Gastrocnemius medialis (tissue), 4 donors: ENCODE measurements at places on chromosomes 5 and 9.

- no peak for DNase-seq
Observed at GRCh38 chr9:136185596-136186366, 19.1 kb downstream of the LHX3 start.

DNA sequence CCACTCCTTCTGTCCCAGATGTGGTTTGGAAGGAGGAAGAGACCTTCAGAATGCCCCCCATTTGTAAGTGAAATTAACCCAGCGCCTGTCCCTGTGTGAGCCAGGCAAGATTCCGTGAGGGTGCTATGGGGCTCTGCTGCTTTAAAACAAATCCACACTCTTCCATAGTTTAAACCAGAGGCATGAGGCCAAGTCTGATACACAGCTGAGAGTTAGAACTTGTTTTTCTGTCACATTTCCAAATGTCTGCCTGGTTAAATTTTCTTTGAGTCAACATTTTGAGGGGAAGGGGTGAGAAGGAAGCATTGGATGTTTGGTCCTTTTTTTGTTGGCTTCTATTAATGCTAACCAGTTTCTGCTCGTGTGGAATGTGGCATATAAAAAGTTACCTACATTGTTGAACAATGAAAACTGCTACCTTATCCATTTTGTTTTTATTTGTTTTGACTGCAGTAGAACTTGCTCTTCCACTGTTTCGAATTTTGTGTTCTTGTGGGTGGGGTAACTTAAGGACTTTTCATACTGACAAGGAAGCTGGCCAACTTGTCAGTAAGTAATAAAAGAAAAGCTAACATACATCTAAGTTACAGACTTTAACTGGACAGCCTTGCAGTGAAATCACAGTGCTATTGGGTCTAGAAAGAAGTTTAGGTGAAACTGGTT is 12.9 kb downstream of the RGMB start:
- no peak for DNase-seq

GRCh38 chr5:12133520-12133919 is 229.3 kb upstream of the CTNND2 start:
- no peak for DNase-seq

DNA sequence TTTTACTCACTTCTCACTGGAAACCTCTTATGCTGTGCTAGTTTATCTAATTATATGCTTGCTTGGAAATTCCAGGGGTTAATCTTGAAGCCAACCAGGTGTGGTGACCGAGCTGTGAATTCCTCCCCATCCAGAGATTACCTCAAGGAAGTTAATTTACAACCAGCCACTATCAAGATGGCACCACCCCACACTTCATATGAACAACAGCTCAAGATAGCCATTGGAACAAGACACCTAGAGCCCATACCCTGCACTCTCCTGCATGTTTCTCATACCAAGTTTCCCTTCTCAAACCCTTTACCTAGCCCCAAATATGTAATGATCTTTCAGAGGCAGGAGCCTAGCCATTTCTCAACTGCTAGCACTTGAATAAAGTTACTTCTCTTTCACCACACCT is 2156.9 kb upstream of the C9orf72 start:
- no peak for DNase-seq

GRCh38 chr5:67234671-67235176 is 38.1 kb upstream of the CD180 start:
- DNase-seq = no peak

GRCh38 chr5:139551191-139551889 is 9.8 kb upstream of the UBE2D2 start:
- no peak for DNase-seq

GRCh38 chr5:152514827-152515397 is 109.8 kb upstream of the NMUR2 start:
- DNase-seq = no peak

DNA sequence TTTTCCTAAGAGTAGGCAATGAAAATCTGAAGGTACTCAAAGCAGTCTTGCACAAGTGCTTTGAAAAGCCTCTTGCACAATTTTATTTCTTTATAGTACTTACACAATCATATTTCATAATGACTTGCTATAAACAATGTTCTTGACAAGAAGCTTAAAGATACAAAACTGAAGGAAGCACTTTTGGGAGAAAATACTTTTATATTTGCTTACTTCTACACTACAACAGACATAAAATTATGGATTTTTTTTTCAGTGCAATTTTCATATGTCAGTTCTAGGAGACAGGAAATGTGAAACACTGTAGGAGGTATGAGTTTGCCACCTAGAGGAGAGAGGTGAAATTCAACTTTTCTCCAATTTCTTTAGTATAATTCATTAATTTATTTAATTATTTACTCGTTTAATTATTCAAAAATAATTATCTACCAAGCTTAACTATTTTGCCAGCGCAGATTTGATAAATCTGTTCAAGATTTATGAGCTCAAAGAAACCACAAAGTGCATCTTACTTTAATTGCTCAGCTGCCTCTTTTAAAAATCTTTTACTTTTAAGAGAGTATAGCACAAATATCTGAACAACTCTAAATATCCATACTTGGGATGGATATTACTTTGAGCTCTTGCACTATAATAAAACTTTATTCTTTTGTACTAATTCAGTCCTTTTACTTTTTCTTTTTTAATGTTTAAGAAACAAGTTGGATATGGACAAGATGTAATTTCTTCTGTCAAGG is 29.0 kb upstream of the CDKN2B start:
- no peak for DNase-seq

- no peak for DNase-seq
Observed at GRCh38 chr9:75431375-75431774, 343.1 kb downstream of the OSTF1 start.

DNA sequence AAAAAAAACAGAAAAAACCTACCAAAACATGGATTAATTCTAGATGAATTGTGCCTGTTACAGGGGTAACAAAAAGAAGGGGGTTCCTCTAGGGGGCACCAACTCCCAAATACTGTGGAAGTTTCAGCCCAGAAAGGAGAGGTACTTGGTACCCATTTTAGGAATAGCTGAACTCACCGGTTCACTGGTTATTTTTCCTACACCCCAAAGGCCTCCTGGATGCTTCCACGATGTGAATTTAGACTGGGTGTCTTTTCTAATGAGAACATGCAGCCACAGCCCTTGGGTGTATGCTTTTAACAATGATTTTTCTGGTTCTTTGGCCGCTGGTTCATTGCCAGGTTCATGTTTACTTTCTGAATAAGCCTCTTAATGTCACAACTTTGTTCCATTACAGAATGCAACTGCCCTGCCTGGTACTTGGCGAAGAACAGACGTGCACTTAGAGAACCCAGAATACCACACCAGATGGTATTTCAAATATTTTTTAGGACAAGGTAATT is 46.7 kb downstream of the GARNL3 start:
- peak; percentile 42 for DNase-seq

DNA sequence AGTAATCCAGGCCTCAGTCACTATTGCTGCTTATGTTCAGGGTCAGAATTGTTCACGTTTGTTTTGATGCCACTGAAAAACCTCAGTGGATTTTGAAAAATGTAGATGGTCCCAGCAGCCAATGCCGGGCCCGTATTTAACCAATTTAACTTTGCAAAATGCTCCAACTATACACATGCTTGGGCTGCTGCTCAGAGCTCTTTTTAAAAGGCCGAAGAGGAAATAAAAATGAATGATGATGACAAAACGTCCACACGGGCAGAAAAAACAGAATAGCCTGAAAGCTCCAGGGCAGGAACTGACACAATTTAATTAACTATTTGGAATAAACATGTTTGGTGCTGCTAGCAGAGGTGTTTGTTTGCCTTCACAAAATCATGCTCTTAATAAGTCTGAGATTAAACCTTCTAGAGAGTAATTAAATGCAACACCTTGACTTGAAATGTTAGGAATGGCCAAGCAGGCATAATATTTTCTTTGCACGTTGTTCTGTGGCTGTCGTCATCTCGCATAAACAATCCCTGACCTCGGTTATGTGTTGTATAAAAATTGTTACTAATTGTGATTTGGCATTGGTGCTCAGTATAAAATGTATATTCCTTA is 152.7 kb downstream of the SLIT3 start:
- DNase-seq = no peak

GRCh38 chr9:124475868-124476690 is 25.8 kb downstream of the ADGRD2 start:
- DNase-seq = no peak

GRCh38 chr9:5425006-5425628 is 12.6 kb downstream of the PLGRKT start:
- no peak for DNase-seq

GRCh38 chr9:19286634-19287188 is 56.2 kb downstream of the DENND4C start:
- DNase-seq = no peak

DNA sequence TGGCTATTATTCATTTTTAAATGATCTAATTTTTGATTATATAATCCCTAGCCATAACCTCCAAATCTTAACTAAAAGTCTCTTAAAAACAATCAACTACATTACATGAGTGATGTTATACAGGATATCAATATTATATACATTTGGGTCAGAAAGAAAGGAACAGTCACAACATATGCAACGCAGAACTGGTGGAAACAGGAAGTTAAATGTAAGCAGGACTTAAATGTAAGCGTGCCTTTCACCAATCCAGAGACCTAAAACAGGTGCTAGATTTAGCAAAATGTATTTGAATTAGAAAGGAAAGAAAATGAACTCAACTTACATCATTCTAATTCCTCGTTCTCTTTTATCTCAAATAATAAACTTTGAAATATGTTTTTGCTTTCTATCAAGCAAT is 738.5 kb downstream of the PTPRD start:
- DNase-seq = no peak

DNA sequence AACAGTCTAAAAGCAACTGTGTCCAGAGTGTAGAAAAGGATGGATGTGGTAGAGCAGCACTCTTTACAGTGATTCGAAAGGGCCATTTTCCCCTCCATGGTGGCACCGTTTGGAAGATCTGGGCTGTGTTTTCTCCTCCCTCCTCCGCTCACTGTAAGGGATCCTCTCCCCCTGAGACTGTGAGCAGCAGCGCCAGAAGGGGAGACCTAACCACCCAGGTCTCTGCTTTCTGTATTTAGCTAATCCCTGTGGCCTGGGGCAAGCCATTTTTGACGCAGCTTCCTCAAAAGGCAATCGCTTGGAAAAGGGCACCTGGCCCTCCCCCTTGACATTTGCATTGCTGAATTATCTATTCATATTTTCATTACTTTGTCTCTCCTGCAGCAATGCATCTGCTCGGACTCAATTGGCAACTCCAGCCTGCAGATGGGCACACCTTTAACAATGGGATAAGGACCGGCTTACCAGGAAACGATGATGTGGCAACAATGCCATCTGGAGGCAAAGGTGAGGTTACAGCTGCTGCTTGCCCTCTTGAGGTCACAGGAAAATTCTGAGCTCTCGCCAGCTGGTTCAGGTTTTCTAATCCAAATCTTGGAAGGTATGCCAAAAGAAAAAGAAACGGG is 244.3 kb upstream of the WWC1 start:
- DNase-seq = no peak

DNA sequence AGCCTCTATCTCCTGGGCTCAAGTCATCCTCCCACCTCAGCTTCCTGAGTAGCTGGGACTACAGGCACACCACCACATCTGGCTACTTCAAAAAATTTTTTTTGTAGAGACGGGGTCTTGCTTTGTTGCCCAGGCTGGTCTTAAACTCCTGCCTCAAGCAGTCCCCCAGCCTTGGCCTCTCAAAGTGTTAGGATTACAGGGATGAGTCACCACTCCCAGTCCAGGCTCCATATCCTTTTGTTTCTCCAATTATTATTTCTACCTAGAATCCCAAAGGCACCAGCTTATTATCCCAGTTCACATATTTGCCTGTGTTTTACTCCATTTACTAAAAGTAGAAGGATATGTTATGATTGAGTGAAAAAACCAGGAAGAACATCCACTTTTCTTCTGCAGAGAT is 84.9 kb downstream of the TEK start:
- no peak for DNase-seq

DNA sequence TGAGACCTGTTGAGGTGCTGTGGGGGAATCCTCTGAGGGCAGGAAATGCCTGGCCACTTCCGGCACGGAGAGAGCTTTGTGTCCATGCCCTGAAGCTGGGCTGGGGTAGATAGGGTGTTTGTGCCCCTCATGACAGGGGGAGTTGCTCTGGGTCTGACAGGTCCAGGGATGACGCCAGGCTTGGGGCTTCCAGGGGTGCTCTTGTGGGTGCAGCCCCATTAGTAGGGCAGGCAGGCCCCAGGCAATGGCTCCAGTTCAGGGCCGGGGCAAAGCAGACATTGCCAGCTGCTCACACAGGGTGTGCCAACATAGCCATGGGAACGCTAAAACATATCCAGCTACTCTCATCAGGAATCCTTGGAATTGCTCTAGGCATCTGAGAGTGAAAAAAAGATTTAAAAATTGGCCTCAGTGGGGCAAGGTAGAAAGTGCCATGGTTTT is 21.1 kb downstream of the PITX1 start:
- DNase-seq = no peak

- no peak for DNase-seq
Observed at GRCh38 chr9:38393128-38393796, 760 bp downstream of the ALDH1B1 start.

- no peak for DNase-seq
Observed at GRCh38 chr9:84807870-84808390, 138.4 kb downstream of the NTRK2 start.

DNA sequence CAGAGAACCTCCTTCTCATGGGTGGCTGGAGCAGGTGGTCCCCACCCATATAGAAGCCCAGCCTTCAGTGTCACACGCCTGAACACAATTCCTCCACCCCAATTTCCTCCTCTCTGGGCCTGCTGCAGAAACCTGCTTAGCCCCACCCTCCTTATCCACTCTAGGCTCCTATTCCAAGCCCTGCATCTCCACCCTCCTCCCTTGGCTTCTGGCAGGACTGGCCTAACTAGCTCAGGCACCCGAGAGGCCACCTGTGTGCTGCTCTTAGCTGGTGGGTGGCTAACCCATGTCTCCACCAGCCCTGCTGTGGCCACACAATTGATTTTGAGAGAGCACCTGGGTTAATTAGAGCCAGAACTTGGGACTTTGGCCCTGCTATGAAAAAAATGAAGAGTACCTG is 77.3 kb upstream of the ATP10B start:
- DNase-seq = no peak

GRCh38 chr5:73946919-73947602 is 321.1 kb downstream of the ARHGEF28 start:
- no peak for DNase-seq

GRCh38 chr5:30401479-30402058 is 791.9 kb upstream of the CDH6 start:
- no peak for DNase-seq

GRCh38 chr5:133882389-133882695 is 86.1 kb downstream of the C5orf15 start:
- no peak for DNase-seq

GRCh38 chr9:124553738-124554137 is 46.5 kb upstream of the NR5A1 start:
- DNase-seq = no peak

GRCh38 chr5:10674096-10674495 is 86.9 kb downstream of the DAP start:
- no peak for DNase-seq

- DNase-seq = no peak
Observed at GRCh38 chr5:97624886-97625285, 441.8 kb upstream of the RIOK2 start.

GRCh38 chr9:87387351-87388011 is 110.2 kb upstream of the DAPK1 start:
- no peak for DNase-seq
